ENCODE measurements at places on chromosomes 16 and 17.

DNA sequence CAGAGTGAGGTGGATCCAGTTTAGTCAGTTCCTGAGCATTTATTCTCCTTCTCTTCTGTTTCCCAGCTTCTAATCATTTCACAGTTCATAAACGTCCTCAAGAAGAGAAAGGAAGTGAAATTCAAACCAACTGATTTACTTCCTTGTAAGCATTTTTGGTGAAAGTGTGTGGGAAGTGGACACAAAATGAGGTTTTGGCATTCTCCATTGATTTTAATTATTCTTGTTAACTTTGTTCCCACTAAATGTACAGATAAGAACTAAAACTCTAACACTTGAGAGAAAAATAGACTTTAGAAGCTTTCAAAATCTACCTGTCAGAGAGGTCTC, 42.7 kb upstream of the CORO6 start:
- no peak for DNase-seq

- no peak for DNase-seq
These were observed 6.1 kb downstream of the CA7 start for GRCh38 chr16:66850115-66850815.

DNA sequence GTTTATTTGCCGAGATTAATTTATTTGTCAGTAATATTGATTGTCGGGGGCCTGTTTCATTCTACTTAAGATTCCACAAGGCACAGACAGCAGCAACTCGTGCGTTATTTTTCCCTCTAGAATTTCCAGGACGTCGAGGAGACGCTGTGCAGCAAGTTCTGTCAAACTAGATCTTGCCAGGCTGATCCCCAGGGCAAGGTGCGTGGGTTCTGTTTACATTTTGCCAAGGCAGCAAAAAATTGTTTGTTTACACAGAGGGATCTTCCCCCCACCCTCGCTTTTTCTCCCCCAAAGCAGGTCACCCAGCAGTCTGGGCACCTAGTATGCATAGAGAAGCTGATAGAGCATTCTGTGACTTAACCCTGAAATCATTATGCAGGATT, 111.4 kb downstream of the IRX3 start:
- no peak for DNase-seq

GRCh38 chr16:3188925-3189825, 1.2 kb downstream of the OR1F1 start:
- peak; percentile 53 for DNase-seq

DNA sequence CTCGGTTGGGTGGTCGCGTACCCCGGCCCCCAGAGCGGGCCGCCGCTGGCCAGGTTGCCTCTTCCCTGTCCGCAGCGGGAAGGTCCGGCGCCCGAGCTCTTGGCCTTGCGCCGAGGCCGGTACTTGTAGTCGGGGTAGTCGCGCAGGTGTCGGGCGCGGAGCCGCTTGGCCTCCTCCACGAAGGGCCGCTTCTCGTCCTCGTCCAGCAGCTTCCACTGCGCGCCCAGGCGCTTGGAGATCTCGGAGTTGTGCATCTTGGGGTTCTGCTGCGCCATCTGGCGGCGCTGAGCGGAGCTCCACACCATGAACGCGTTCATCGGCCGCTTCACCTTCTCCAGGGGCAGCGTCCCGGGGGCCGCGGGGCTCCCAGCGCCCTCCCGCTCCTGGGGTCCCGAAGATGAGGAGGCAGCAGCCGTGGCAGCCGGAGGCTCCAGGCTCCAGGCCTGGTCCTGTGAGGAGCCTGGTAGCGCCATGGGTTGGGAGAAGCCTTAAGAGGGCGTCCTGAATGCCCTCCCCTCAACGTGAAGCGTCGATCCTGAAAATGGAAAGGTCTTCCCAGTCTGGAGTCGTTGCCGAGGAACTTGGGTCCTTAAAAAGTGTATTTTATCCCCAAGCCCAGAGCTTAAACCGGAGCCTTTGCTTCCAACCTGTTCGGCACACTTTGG, 558 bp downstream of the SOX15 start:
- DNase-seq: no peak

GRCh38 chr16:26335236-26335853, 643.6 kb downstream of the HS3ST4 start:
- DNase-seq: no peak

DNA sequence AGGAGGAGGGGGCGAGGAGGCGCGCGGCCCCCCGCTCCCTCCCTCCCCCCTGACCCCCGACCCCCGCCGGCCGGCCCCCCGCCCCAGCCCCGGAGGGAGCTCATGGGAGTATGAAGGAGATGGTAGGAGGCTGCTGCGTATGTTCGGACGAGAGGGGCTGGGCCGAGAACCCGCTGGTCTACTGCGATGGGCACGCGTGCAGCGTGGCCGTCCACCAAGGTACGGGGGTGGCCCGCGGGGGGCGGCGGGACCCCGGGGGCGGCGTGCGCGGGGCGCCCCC, 390 bp downstream of the MLLT6 start:
- no peak for DNase-seq

GRCh38 chr16:28193530-28194423, 18.0 kb downstream of the XPO6 start:
- DNase-seq: no peak

GRCh38 chr17:74528491-74529199, 2.6 kb downstream of the CD300LB start:
- DNase-seq: no peak

DNA sequence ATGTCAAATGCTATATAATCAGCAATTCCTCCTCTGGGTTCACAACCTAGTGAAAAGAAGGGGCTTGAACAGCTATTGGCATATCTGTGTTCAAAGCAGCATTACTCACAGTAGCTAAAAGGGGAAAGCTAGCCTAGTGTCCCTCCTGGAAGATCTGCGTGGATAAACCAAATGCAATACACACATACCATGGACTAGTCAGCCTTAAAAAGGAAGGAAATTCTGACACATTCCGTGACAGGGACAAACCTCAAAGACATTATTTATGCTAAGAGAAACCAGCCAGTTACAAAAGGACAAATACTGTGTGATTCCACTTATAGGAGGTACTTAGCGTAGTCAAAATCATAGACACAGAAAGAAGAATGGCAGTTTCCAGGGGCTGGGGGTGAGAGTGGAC, 90.1 kb downstream of the XYLT1 start:
- no peak for DNase-seq

GRCh38 chr17:35568561-35568960, 7.9 kb upstream of the SLFN14 start:
- DNase-seq: no peak

DNA sequence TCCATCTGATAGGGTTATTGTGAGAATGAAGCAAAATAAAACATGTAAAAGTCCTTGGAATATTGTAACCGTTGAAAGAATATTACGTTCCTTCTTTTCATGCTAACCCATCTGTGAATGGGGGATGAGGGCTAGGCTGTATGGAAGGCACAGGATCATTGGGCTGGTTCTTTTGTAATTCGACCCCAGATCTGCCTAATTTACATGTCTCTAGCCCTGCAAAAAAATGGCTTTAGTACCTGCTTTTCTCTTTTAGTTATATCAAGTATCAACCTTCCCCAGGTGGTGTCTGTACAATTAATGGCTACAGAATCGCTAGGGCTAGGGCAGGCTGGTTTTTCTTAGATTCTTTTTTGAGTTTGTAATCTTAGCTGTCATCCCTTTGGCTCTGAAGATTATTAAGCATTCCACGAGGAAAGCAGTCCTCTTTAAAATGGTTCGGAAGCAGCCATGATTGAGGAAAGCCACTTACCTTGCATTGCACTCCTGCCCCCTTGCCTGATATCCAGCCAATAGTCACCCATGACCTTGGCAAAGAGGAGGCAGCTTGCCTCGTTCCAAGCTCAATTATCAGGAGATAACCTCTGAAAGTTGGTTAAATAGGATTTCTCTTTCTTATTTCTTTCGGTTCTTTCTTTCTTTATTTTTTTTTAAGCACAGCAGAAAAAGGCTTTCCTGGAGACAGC, 153.9 kb upstream of the ZKSCAN2 start:
- DNase-seq: no peak

- no peak for DNase-seq
These were observed 220.3 kb downstream of the PRKCA start for GRCh38 chr17:66522591-66523272.

GRCh38 chr17:31806921-31807320, 52.1 kb downstream of the COPRS start:
- DNase-seq: no peak

- peak; percentile 60 for DNase-seq
These were observed 12.1 kb downstream of the TTLL6 start for GRCh38 chr17:48804936-48805411.

GRCh38 chr17:31550389-31551056, 159.0 kb downstream of the RAB11FIP4 start:
- DNase-seq: no peak

DNA sequence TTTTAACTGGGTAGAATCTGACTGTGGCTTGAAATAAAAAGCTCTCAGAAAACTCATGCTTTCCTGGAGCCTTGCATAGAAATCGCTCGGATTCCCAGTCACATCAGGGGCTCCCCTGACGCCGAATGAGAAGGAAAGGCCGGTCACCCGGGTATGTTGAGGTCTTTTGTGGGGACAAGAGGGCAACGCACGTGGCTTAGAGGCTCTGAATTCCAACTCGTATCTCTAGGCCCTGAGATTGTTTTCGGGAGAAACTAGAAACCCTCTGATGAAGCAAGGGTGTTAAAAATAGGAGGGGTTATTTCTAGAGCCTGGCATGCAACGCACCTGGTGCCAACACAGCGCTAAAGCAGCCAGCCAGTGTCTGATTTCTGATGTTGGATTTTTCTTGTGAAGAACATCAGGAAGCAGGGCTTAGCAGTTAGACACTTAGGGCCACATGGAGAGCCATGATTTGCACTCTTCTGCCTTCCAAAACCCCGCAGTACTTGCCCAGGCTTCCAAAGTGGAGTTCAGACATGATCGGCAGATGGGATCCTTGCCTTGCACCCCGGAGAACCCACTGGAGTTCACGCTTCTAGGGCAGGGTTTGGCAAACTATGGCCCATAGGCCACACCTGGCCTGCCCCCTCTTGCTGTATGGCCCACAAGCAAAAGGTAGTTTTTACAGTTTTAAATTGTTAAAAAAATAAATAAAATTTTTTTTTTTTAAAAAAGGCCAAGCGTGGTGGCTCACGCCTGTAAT, 12.6 kb downstream of the CACNG1 start:
- no peak for DNase-seq

DNA sequence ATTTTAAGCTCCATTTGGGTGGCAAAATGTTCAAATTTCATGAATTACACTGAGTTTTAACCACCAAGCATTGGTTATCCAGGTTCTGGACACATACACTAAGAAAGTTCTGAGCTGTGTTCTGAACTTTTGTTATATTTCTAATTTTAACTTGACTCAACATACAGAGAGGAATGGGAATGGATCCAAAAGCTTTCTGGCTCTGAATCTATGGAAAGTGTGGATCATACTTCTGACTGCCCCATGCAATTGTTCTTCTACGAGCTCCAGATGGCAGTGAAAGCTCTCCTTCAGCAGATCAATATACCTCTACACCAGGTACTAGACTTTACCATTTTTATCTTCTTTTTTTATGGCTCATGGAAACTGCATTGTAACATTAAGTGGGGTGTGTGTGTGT, 113.0 kb upstream of the NOG start:
- DNase-seq: no peak

DNA sequence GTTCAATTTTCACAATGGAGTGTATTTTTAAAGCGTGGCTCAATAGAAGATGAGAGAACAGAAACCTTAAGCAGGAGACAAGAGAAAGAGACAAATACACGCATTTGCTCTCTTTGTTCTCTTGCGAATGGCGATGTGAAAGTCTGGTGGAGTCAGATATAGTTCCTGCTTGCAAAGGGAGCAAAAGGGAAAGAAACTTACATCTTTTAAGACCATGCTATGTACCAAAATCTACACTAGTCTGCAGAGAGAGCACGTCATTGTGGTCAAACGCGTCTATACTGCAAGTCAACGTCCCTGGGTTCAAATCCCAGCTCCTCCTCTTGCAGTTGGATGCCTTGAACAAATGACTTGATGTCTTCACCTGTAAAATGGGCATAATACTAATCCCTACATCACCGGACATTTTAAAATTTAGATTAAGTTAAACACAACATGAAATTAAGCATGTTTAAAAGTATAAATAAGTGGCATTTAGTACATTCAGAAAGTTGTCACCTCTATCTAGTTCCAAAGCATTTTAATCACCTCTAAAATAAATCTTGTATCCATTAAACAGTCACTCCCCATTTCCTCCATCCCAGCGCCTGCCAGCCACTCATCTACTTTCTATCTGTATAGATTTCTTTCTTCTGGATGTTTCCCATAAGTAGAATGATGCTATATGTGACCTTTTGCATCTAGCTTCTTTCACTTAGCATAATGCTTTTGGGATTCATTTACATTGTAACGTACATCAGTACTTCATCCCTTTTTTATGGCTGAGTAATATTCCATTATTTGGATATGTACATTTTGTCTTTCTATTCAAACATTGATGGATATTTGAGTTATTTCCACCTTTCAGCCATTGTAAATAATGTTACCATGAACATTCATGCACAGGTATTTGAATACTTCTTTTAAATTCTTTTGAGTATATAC, 406.9 kb downstream of the TMEM114 start:
- no peak for DNase-seq

DNA sequence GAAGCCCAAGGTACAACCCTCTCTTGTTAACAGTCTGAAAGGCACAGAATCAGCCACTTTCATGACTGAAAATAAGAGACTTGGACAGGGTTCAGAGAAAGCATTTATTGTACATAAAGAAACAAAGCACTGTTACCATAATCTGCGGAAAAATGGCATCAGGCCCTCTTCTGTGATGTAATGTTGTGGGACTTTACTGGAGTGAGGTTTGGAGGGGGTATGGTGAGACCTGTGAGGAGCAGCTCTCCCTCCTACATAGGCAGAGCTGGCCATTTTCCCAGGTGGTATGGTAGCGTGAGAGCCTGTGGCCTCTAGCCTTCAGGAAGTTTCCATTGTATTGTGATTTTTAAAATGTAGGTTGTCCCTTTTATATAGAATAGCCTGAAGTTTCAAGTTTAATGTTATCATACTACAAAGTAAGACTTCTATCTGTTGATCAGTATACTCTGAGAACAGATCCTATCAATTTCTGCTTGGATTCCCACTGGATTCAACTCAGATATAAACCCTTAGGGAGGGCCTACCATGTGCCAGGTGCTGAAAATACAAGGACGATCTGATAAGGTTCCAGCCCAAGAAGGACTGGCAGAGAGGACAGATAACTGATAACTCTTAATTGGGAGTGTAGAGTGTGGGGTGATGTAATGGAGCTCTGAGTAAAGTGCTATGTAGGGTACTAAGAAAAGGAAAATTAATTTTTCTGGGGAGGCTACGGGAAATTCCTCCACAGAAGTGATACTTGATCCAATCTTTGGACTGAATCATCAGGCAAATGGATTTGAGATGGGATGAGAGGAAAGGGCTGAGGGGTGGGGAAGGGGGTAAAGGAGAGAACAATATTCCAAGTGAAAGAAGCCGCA, 4.1 kb upstream of the YPEL2 start:
- DNase-seq: no peak

DNA sequence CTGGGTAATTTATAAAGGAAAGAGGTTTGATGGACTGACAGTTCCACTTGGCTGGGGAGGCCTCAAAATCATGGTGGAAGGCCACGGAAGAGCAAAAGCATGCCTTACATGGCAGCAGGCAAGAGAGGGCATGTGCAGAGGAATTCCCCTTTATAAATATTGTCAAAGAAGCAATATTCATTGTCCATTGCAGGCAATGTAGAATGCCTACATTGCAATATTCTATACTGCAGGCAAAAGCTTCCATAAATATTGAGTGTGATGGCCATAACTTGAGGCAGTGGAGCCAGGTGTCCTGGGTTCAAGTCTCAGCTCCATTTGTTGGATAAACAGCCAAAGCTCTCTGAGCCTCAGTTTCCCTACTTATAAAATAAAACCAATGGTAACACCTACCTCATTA, 322.3 kb downstream of the SHISA9 start:
- DNase-seq: no peak

GRCh38 chr17:75595920-75596313, 8.3 kb downstream of the MYO15B start:
- DNase-seq: no peak
